ENCODE measurements at places on chromosomes 3 and 15. TPM values are rescaled to one million over a fixed set of nuclear protein-coding genes. Genes with fewer than 3 reads are reported as not detected.

SMAD6 gene
- 0.40 TPM for total RNA-seq

GATM gene
- 0.65 TPM for total RNA-seq

GCNT3 gene
- total RNA-seq, result not detected

C3orf49 gene
- total RNA-seq, result not detected

DNA sequence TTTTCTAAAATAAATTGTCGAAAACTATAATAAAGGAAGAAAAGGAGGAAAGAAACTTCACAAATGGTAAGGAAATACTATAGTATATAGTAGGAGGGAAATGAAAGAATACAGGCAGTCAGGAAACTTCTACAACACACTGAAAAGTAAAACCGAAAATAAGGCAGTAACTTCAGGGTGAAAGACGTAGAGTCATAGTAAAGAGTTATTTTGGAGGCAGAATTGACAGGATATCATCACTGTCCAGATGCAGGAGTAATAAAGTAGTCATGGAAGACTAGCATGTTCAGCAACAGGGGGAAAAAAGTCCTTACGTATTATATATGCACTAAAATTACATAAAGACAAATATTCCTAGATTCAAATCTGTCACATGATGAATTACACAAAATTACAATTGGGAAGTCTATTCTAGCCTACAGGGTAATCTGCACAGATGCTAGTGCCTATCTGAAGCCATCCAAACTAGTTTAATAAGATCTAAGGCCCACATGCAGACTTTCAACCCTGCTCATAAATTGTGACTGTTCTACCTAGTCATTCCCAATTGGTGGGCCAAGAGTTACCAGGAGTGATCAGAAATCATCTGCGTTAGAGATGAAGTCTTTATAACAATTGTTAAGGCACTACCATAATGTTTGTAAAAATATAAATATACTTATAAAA lies 14.0 kb downstream of the VPS13C start:
- peaks cover 18% of the 10 kb centered on the region for H3K4me1 ChIP-seq
- peak overlapping the region; percentile 63 for H3K4me3 ChIP-seq
- no peak for DNase-seq
- no peaks in the 10 kb centered on the region for H3K27me3 ChIP-seq
- peak overlapping the region; percentile 63 for H3K27ac ChIP-seq

- H3K4me3 ChIP-seq, result no peak overlapping the region
- H3K4me1 ChIP-seq, result no peaks in the 10 kb centered on the region
- peaks cover 4% of the 10 kb centered on the region for H3K27me3 ChIP-seq
- DNase-seq, result no peak
- no peak overlapping the region for H3K27ac ChIP-seq
- no peaks in the 10 kb centered on the region for H3K36me3 ChIP-seq
Measured at GRCh38 chr15:29904757-29905417, 82.6 kb upstream of the TJP1 start.
